ENCODE measurements at places on chromosomes 4 and X.

DNA sequence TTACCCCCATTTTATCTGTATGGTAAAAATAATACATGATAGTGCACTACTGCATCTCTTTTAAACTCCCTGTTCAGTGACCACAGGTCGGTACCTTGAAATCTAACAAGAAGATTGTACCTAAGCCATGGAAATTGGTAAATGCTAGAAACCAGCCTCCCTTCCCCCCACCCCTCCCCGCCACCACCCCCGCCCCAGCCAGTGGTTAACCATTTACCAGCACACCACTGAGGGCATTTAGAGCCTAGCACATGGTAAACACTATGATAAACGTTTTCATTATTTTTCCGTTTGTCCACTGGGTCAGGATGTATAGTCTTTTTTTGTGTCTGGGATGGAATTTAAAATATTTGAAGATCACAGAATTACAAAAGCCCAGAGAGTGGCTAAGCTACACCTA is 703 bp upstream of the FTSJ1 start:
- DNase-seq, result no peak

- no peak for DNase-seq
Measured at GRCh38 chr4:3248811-3249661, at the start of gene MSANTD1. MSANTD1 (plus strand) TSS chr4:3249159; CDS start chr4:3249223, 64 bp downstream.

DNA sequence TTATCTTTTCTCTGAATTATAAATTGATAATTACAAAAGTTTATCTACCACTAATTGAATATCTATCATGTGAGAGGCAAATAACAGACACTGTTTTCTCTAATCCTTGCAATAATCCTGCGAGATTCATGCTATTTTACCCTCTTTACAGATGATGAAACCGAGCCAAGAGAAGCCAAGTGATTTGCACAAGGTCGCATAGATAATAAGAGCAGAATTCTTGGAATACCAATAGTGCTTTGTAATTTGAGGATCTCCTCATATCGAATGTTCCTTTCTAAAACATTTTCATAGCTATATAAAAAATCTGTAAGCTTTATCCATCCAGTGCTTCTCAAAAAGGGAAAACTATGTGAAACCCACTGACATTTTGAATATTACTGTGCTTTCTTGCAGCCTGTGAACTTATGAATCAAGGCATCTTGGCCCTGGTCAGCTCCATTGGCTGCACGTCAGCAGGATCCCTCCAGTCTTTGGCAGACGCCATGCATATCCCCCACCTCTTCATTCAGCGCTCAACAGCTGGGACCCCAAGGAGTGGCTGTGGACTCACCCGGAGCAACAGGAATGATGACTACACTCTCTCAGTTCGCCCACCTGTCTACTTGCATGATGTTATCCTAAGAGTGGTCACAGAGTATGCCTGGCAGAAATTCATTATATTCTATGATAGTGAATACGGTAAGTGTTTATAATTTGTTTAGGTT is 743.8 kb upstream of the ATOH1 start:
- DNase-seq, result no peak

GRCh38 chr4:13640149-13640940 is 12.8 kb upstream of the BOD1L1 start:
- no peak for DNase-seq

DNA sequence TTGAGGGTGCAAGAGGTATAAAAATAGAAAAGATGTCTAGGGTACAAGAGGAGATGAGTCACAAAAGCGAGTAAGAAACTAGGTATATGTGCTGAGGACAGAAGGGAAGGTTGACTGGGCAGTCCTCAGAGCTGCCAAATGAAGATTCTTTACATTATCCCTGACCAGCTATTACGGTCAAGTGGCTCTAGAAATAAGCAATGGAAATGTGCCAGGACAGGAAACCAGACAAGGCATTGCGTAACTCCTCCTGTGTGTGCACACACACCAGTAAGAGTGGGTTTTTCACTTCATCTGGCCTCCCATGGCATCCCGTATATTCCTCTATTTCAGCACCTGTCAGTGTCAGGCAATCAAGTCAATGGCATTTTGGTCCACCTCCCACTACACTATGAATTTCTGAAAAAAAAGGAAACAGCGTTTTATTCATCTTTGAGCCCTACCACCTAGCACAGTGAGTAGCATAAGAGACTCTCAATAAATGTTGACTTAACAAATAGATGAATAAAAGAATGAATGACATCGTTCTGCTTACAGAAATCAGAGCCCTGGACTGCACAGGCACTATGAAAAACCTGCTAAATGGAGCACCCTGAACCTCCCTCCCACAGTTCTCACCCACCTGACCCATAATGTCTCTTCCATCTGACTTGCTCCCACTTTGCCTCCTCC is 62.6 kb upstream of the KLF3 start:
- peak; percentile 49 for DNase-seq

GRCh38 chrX:132218100-132218812 is 991 bp downstream of the RAP2C start:
- DNase-seq, result peak; percentile 77

DNA sequence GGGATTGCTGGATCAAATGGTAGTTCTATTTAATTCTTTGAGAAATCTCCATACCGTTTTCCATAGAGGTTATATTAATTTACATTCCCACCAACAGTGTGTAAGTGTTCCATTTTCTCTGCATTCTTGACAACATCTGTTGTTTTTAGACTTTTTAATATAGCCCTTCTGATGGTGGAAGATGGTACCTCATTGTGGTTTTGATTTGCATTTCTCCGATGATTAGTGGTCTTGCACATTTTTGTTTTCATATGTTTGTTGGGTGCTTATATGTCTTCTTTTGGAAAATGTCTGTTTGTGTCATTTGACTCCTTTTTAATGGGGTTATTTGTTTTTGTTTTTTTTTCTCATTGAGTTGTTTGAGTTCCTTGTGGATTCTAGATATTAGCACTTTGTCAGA is 75.3 kb upstream of the PUDP start:
- DNase-seq, result no peak

- DNase-seq, result no peak
Measured at GRCh38 chr4:17286752-17287460, 225.0 kb downstream of the QDPR start.

DNA sequence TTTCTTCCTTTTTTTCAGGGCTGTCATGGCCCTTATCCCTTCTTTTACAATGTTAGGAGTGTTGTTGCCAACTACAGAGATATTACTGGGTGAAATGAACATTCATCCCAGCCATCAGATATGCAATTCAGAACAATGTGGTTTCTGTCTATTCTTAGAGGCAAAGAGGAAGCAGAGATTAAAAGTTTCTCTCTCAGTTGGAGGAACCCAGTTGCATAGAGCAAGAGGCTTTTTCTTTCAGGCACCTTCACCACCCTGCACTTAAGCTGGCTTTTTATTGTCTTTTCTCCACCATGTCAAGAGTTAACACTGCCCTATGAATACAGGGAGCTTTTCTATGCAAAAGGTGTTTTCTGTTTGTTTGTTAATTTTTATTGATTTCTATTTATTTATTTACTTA is 1559.6 kb upstream of the IGFBP7 start:
- no peak for DNase-seq

- DNase-seq, result no peak
Measured at GRCh38 chr4:150379454-150379853, 202.5 kb upstream of the MAB21L2 start.

DNA sequence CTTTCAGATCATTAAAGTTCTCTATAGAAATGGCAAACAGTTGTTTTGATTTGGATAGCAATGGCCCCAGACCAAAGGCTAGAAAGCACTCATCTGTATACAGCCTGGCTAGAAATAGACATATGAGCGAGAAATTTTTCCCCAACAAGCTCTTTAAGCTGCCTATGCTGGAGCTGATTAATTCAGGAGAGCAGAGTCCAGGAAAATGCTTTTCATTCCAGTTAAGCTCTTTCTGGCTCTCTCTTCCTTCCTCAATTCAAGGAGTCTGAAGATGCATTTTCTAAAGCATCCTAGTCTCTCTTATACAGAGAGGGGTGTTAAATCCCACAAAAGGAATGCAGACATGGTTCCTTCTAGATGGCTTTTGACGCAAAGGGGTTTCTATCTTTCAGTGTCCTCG is 141.7 kb upstream of the RAI2 start:
- DNase-seq, result no peak

DNA sequence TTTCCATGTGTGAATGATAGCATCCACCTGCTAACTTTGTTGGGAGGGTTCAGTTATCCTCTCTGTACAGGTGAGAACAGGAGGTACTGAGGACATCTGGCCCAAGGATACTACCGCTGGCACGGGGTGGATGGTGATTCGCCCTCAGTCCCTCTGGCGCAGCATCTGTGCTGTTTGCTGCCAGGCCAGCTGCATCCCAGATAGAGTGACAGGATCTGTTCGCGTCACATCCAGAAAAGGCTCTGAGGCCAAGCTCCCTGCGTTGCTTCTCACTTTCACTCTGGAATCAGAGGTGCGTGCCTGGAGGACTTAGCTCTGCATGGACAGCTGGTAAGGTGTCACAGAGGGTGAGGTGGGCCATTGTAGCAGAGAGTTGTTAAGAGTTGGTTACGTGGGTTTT is 95.4 kb downstream of the TBL1X start:
- DNase-seq, result no peak

DNA sequence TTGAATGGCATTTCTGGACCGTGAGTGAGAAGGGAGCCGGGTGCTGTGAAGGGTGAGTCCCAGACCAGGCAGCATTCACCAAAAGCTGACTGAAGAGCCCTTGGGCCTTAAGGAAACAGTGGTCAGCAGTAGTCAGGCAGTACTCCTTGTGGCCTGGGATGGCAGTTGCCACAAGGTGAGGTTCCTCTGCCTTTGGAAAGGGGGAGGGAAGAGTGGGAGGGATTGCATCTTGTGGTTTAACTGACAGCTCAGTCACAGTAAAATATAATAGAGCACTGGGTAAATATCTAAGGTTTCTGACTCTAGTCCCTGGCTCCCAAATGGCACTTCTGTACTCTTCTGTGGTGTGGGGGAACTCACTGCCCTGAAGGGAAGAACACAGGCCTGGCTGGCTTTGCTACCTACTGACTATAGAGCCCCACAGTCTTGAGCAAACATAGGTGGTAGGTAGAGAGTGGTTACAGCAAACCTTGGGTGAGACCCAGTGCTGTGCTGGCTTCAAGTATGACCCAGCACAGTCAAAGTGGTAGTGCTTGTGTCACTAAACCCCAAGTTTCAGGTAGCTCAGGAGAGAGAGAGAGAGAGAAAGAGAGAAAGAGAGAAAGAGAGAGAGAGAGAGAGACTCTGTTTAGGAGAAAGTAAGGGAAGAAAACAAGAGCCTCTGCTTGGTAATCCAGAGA is 154.2 kb downstream of the TEX11 start:
- DNase-seq, result no peak

- DNase-seq, result no peak
Measured at GRCh38 chr4:40763228-40763716, 13.5 kb downstream of the NSUN7 start.

DNA sequence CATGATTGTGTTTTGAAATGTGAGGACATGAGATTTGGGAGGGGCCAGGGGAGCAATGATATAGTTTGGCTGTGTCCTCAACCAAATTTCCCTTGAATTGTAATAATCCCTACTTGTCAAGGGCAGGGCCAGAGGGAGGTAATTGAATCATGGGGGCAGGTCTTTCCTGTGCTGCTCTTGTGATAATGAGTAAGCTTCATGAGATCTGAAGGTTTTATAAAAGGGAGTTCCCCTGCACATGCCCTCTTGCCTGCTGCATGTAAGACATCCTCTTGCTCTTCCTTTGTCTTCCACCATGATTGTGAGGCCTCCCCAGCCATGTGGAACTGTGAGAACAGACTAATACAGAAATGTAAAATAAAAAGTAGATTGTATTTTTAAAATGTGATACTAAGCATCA is 1294.9 kb downstream of the ADGRL3 start:
- no peak for DNase-seq

- no peak for DNase-seq
Measured at GRCh38 chrX:109533005-109533404, 3.6 kb upstream of the NXT2 start.

DNA sequence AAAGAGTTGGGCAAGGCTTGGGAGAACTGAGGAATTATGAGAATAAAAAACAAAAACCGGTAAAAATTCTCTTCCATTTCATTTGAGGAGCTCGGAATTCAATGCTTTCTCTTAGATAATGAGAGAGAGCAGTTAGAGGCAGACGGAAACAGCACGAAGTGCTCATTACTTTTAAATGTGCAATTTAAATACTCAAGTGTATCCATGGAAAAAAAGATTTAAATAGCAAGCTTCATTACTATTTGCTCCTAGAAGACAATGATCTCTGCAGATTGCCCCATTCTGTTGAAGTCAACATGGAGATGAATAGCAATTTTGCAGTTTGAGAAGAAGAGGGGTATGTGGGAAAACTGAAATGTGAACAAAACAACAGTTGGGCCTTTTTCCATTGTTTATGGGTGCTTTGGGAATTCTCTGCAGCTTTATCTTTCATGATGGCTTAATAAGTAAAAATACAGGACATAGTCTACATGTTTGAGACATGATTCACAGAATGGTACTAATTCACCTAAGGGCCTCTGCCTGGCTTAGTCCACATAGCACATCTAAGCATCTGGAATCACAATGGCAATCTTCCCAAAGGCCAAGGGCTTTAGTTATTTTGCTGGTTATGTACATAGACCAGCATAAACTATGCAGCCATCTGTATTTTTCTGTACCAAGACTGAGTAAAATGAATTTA is 512.7 kb upstream of the FAT1 start:
- no peak for DNase-seq

GRCh38 chr4:38489924-38490639 is 173.9 kb upstream of the KLF3 start:
- DNase-seq, result no peak

DNA sequence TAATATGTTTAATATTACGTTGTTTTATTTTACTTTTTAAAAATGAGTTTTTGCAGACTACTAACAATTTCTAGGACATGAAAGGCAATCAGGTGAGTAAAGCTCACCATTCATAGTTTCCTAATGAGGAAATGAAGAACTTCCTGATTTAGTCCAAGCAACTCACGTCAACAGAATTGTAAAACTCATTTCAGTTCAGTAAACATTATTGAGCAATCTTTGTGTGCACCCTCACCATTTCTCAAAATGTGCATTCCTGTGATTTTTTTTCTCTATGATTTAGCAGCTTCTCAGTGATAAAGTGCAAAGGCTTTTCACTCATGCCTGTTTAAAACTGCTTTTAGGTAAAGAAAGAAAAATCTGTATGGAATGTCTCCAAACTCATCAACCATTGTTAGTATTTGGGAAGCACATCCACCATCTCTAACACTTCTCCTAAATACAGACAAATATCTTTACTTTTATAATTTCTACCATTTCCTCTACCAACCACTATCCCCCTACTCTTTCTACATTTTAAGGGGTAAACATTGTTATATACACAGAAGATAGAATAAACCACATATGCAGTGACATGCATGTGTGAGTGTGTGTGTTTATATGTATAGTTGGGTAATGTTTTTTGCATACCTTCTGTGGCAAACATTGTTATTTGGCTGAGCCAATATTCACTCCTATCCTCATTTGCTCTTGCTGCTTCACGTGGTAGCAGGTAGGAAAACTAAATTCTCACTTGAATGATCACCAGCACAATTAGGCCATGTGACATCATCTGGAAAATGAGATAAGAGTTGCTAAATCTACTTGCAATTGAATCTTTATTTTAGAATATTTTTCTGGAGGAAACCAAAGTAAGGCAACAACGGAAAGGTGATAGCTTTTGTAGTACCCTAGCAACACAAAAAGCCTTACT is 54.7 kb upstream of the PRDM8 start:
- DNase-seq, result no peak

Data from NCI-H1417 (cell line).